ENCODE measurements at places on chromosomes 12 and 14.

DNA sequence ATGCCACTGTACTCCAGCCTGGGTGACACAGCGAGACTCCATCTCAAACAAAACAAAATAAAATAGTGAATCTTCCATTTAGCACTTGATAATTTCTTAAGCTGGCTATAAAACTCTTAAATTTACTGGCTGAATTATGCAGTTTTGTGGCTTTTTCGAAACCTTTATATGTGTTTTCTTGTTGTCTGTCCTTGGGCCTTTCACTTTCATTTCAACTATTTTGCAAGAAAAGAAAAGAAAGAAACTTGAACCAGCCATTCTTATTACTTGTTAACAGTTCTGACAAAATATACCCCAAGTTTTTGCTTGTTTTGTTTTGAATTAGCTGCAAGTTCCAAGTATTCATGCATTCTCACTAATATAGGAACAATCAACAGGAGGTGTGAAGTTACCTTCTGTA, 42.8 kb downstream of the PRICKLE1 start:
- no peak for DNase-seq

- peak; percentile 64 for DNase-seq
These were observed 210.9 kb downstream of the EXOC5 start for GRCh38 chr14:57057803-57058202.

DNA sequence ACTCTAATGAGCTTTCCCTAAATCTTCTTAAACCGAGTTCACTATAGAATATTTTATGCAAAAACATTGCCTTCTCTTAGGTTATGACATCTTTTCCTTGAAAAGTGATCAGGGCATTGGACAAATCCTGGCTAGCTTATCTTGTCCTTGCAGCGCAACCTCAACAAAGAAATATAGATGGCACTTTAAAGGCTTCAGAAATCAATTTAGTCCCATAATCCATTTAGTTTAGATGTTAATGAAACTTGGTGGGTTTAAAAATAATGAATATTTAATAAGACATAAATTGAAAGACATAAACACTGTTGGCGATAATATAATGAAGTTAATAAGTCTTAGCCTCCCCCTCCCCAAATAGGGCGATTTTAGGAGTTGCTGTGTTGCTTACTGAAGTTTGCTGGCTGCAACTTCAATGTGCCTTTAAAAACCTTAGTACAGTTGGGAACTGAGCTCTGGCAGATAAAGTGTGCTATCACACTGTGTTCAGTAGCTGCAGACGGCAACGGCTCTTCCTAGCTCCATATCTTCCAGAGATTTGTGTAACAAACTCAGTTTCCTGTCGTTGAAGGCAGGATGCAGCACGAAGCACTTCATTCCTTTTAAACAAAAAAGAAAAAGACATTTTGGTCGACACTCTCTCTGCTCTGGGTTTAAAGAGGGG, 19.5 kb downstream of the PLXNC1 start:
- DNase-seq, result no peak

DNA sequence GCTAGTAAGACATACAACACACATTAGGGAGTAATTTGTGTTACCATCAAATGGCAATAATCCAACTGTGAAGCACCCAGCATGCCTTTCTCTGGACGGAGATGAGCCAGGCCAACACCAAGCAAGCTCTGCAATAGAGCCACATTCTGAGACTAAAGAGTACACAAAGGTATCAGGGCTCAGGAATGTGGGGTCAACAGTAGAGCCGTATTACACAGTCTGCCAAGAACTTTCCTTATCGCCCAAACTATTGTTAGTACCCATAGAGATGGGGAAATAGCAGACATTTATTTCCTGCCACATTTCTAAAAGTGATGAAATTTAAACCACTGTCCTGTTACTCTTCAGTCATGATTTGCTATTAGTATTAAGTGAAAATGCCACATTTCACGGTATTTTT, 113.7 kb downstream of the BMP4 start:
- DNase-seq, result no peak

DNA sequence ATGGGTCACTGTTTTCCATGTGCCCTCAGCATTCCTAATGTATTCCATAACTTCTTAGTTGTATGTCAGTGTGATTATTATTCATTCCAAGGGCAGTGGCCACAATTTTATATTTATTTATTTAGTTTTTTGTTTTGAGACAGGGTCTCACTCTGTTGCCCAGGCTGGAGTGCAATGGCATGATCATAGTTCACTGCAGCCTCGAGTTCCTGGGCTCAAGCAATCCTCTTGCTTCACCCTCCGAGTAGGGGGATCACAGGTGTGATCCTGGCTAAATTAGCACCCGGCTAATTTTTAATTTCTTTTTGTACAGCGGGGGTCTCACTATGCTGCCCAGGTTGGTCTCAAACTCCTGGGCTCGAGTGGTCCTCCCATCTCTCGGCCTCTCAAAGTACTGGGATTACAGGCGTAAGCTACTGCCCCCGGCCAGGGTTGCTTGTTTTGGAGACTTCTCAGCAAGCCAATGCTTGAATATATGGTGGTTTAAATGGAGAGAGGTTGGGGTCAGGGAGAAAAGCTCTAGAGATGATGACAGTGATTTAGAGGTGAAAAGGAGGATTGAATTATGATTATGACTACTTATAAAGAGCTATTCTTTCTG, 7.6 kb downstream of the GPRC5A start:
- no peak for DNase-seq

DNA sequence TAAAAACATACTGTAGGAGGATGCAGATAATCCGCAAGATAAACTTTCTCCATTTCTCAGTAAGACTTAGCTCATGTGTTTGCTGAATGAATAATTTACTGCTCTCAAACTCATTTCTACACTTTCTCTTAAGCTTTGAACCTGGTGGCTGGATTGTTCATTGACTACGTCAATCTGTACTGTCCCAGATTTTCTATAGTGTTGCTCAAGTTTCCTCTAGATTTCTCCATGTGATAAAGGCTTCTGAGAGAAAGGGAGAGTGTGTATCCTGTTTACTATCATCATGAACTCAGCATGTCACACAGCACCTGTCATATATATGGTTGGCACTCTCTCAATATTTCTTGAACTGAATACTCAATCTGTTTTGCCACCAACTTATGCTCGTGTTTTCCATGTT, 518.0 kb upstream of the TBX3 start:
- no peak for DNase-seq
